ENCODE measurements at places on chromosomes 6 and 20. TPM values are rescaled to one million over a fixed set of nuclear protein-coding genes. Genes with fewer than 3 reads are reported as not detected.

PNLDC1 gene
- total RNA-seq, result 0.14 TPM

LCA5 gene
- total RNA-seq, result not detected

DNA sequence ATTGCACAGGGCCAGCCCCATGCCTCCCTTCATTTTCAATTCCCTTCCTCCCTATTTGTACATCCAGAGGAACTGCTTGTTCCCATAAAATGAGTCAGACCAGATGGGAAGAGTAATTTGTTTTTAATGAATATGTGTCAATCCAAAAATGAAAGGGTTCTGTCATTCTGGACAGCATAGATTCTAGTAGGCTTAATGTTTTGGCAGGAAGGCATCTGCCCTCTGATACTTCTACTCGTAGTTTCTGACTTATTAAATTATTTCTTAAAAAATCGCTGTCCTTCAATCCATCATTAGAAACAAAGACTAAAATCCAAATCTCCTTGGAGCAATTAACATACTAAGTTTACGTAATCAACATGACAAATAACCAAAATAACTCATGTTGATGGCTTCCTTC, 665.5 kb downstream of the TENT5A start:
- no peak for DNase-seq

TRMT11 gene
- 22.5 TPM for total RNA-seq

DNA sequence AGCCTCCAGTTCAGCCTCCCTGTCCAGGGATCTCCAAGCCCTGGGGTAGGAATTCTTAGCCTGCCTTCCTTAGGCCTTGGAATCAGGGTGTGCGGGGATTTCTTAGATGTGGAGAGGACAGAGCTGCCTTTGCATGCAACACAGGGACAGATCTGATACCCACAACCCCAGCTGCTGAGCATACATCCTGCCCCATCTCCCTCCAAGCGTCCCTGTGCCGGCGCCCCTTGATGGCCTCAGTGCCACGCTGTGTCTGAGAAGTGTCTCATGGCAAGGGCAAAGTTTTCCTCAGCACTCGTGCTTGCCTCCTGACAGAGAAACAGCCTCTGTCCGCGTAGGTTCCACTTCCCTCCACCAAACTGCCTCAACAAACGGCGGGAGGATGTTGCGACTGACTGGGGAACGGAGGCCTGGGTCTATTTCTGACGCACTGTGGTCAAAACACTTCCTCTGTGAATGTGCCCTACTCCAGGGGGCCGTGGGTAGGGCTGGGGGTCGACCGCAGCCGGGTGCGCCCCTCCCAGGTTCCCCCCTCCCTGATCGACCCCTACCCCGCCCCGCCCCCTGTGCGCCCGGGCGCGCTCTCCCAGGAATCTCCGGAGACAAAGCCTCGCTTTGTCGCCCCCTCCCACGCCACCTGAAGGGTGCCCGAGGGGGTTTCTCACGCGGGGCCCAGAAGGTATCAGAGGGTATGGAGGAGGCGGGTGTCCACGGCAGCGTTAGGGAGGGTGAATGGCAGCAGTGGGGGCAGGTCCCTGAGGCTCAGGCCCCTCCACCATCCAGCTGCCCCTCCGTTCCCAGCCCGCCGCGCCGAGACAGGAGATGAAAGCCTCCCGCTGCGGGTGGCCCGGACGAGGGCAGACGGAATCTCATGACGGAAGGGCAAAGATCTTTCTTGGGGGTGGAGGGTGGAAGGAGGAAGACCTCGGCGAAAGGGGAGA, 806 bp downstream of the MICAL1 start:
- DNase-seq, result peak; percentile 92
